Esophagus mucosa (tissue), 1 donor: ENCODE measurements at places on chromosomes 12 and 14. TPM values are rescaled to one million over a fixed set of nuclear protein-coding genes. Genes with fewer than 3 reads are reported as not detected.

Gene CLEC1B
- not detected for total RNA-seq

Gene GALNT16
- total RNA-seq = 1.00 TPM

Gene WIF1
- 0.20 TPM for total RNA-seq

Gene PTCSC3
- total RNA-seq = not detected

Gene BDKRB1
- total RNA-seq = 6.1 TPM

Gene KRT71
- not detected for total RNA-seq

Gene AKAP5
- 0.16 TPM for total RNA-seq

Gene SSPN
- 1.4 TPM for total RNA-seq

Gene RBP5
- total RNA-seq = 0.76 TPM

Gene DNAJC22
- 0.16 TPM for total RNA-seq

Gene AICDA
- not detected for total RNA-seq

Gene PMCH
- total RNA-seq = not detected

Gene TMEM132D
- not detected for total RNA-seq

Gene GPRC5D
- not detected for total RNA-seq

Gene OLR1
- 0.24 TPM for total RNA-seq
